Activated naive CD4-positive, alpha-beta T cell treated with Interleukin-2 at 50 U/mL for 16 hours (primary cell): ENCODE measurements at places on chromosomes 16 and 17.
A peak's percentile ranks its signal among the peaks of the same experiment; 100 is the strongest.

GRCh38 chr17:72514891-72515290 is 394.1 kb downstream of the SOX9 start:
- no peak for DNase-seq

- DNase-seq, result no peak
Observed at GRCh38 chr16:56970934-56971767, 9.4 kb downstream of the CETP start.

GRCh38 chr17:2347805-2348685 is 10.7 kb downstream of the SGSM2 start:
- no peak for DNase-seq

DNA sequence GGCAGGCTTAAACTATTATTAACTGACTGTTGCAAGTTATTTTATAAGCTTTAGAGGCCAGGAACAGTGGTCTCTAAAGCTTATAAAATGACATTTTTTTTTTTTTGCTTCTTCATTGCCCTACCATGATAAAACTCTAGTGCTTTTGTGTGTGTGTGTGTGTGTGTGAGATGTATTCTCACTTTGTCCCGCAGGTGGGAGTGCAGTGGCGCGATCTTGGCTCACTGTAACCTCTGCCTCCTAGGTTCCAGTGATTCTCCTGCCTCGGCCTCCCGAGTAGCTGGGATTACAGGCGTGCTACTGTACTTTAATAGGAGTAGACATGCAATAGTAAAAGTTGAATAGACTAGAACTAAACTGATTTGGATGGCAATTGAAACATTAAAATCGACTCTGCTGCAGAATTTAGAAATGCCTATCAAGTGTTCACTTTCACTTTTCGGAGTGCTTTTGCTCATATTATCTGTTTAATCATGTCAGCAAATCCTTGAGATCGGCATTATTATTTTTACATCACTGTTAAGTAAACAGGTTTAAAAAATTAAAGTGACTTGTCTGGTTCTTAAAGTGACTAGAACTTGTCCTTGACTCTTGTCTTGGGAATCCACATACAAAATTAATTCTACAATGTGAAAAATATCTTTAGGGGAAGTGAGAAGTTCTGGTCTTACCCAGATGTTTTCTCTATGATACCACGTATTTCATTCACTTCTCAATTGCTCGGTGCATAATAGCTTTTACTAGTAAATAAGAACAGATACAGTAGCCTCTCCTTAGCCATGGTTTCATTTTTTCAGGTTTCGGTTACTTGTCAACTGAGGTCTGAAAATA is 8.4 kb upstream of the PCTP start:
- DNase-seq, result no peak

DNA sequence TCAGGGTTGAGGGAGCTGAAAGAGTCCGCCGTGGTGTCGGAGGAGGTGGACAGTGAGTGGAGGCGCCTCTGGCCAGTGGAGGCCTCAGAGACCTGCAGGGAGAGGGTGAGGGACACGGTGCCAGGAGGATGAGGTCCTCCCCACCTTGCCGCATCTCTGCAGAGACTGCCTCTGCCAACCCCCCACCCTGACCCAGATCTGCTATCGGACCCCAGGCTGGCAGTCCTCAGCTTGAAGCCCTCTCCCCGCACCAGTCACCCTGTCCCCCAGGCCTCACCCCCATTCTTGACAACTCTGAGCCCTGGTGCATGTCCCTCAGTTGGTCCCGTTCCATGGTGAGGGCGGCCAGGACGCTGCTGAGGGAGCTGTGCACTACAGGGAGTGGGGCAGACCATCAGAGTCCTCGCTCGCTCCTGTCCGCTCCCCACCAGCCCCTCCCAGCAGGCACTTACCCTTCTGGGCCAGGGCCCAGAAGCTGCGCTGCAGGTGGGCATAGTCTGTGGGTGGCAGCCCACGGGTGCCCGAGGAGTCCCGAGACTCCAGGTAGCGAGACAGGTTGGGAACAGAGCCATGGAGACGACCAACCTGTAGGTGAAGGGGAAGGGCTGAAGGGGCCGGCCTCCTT is 5.4 kb downstream of the OSBPL7 start:
- no peak for DNase-seq

DNA sequence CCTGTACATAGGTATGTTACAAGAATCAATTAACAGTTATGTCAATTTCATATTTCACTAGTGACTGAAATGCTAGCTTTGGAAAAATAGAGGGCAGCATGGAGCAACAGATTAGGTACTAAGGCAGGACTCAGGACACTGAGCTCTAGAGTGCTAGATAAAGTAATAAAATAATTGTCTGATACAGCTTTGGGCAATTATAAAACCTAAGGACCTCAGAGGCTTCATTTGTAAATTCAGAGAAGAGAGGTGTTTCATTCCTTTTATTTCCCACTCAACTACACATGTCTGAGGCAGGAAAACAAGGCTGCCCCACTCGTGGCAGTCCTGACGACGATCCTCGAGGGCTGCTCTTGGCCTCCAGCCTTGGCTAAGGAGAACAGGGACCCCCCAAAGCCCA is 81.5 kb downstream of the CA4 start:
- DNase-seq, result no peak

GRCh38 chr17:17188586-17188985 is 17.5 kb downstream of the PLD6 start:
- no peak for DNase-seq

DNA sequence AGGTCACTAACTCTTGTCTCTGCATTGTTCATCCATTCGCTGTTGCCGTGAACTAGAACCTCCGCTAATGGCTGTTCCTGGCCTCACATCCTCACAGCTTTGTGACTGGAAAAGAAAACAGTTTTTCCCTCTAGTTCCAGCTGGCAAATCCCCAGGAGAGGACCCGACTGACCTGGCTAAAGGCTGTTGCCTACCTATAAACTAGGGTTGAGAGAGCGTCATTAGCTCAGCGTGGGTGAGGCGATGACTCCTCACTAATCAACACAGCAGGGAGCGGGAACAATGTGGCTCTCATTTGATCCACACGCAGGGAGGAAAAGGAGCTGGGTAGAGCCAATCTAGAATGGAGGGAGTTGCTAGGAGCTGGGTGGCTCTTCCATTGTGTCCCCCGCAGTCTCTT is 282.1 kb upstream of the IRX5 start:
- no peak for DNase-seq

- peak; percentile 58 for DNase-seq
Observed at GRCh38 chr17:45261577-45262515, at the start of gene SPATA32. SPATA32 (minus strand) TSS chr17:45262094; CDS start chr17:45262016, 78 bp downstream.

GRCh38 chr17:30244853-30245385 is 9.4 kb upstream of the SLC6A4 start:
- DNase-seq, result no peak

DNA sequence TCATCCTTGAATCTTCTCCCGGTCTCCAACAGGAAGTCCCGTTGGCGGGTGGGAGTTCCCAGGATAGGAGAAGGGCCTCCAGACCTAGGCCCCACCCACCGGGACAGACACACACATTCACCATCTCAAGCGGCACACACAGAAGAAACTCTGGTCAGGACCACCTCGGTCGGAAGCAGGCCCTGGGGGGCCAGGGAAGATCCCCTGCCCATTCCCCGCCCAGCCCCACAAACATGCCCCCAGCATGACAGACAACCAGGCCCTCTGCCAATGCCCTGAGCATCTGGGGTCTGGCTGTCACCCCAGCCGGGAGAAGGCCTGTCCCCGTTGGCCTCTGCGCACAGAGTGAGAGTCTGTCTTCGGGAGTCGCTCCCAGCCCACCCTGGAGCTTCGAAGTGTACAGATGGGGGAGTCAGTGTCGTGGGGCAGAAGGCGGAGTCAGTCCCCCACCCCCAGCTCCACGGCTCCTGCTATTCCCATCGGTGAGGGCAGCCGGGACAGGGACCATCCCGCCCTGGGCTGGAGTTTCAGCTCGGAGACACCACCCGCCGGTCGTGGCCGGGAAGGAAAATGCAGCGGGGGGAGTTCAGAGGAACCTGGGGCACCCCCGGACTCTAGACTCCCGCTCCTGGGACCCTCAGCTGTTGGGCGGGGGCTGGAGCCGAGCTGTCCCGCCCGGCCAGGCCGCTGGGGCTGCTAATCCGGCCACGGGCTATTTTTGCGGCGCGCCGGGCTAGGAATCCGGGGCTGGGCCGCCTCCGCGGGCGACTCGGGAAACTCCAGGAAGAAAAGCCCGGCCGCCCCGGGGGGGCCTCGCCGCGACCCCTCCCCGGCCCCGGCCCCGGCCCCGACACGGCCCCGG is 660 bp downstream of the RHBDF1 start:
- DNase-seq, result no peak

GRCh38 chr16:10937068-10937859 is 5.0 kb downstream of the DEXI start:
- no peak for DNase-seq

DNA sequence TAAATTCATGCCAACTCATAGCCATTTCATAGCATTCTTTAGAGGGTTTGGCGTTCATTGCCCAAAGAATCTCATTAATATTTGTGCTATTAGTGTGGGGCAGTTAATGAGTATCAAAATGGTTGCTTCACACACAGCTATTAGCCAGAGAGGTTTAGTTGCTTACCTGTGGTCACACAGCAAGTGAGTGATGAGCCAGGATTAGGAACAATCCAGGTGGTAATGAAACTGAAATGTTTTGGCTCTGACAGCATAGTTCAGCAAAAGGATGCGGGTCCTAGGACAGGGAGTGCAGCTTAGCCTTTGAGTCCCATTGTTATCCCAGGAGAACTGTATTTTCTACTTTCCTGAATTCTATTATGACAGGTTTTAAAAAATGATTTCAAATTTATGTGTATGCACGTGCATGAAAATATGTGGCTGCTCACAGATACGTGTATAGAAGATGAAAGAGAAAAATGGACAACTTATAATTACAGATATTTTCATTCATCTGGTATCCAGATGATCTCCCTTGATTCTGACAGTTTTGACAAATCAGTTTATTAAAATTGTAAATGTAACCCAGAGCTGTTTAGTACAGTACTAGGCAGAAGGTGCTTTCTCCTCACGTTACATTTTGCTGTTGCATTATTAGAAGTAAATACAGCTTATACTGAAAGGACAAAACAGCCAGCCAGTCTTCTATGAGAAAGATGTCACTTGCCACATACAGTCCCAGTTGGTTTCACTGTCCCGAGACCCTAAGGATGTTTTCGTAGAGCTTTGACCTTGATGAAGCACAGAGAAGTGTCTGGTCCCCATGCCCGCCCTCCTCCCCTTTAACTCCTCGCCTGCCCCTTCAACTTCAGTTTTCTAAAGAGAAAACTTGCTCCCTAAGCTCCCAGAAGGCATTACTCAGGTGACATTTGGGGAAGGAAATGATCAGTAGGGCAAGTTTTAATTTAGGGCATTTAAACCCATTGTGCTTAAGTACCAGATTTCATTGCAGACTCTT is 99.8 kb upstream of the TBX2 start:
- DNase-seq, result no peak
